Colonic mucosa (tissue), 4 donors: ENCODE measurements at places on chromosomes 4 and X. TPM values are rescaled to one million over a fixed set of nuclear protein-coding genes. Genes with fewer than 3 reads are reported as not detected.

DNA sequence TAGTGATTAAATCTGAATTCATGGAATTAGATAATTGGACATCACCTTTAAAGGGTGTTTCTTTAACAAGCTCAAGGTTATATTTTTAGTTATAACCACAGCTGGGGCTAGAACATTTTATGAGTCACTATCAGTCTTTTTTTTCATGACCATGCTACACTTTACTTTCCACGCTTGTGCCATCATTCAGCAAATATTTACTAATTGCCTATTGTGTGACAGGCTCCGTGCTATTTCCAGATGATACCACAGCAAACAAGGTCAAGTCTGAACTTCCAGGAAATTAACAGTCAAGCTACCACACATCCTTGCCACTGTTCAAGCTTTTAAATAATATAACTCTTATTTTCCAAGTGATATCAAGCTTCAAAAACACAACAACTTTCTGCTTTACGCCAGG lies 16.5 kb downstream of the SPANXN3 start:
- no peak overlapping the region for H3K27ac ChIP-seq
- no peaks in the 10 kb centered on the region for H3K36me3 ChIP-seq
- no peaks in the 10 kb centered on the region for H3K27me3 ChIP-seq

Gene SMAD1
- total RNA-seq = 40.4 TPM

DNA sequence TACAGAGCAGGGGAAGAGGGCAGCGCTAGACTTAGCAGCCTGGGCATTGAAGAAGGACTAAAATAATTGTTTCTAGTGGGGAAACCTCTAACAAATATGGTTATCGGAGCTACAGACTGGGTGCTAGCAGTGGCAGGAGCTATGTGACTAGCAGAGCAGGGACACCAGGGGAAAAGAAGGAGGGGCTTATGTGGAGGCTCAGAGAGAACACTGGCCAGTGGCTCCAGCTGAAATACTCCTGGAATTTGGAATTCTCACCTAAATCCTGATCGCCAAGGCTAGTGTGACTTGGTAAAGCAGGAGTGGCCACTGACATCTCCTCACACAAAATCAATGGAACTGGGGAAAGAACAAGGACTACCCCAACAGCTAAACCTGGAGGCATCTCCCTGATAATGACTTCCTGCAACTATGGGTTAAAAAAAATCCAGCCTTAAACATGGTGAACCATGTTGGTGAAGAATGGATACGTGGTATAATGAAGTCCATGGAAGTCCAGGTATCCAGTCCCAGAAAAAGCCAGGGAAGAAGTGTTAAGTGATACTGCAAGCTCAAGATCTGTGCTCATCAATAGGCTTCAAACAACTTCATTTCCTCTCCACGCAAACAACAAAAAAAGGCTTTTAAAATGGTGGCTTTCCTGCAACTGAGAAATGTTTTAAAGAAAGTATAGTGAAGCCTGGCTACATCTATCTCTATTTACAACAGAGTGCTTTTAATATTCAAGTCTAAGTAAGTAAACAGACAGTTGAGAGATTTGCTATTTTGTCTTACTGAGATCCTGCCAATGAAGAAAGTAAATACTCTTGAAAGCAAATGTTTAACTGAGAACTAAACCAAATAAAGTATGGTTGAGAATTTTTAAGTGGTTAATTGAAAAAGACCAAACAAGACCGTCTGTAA lies 1.8 kb downstream of the TAPT1 start:
- peak overlapping the region; percentile 0 for H3K27ac ChIP-seq
- H3K4me1 ChIP-seq = peaks cover 18% of the 10 kb centered on the region

GRCh38 chr4:98663226-98664006 lies 5.0 kb upstream of the TSPAN5 start:
- H3K4me3 ChIP-seq = no peak overlapping the region
- no peaks in the 10 kb centered on the region for H3K27me3 ChIP-seq
- DNase-seq = no peak
- H3K27ac ChIP-seq = peak overlapping the region; percentile 54
- H3K36me3 ChIP-seq = no peaks in the 10 kb centered on the region
- H3K4me1 ChIP-seq = no peaks in the 10 kb centered on the region

DNA sequence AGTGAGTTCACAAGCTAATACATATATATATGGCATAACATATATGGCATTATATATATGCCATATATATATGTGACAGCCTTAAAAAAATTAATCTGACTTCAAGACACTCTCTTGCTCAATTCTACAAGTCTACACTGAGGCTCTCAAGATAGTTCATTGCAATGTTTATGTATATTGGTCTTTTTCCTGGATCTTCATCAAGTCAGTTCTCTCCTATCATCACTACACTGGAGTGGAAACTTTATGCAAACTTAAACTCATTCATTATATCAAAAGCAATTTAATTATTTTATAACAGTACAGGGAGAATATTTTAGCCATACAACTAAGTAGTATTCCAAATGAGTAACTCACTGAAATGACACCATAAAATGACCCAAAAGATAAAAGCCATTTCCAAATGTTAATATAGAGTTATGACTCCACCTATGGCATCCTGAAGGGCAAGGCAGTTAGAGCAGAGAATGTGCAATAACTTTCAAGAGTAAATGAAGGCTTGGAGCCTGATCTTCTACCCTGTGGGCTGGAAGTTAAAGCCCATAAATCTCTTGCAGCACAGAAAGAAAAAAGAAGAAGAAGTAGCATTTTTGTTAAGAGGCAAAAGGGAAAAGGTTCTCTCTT lies 176.3 kb upstream of the SLIT2 start:
- H3K4me3 ChIP-seq = no peak overlapping the region
- H3K27ac ChIP-seq = no peak overlapping the region
- H3K27me3 ChIP-seq = no peaks in the 10 kb centered on the region
- no peaks in the 10 kb centered on the region for H3K4me1 ChIP-seq
- H3K36me3 ChIP-seq = no peaks in the 10 kb centered on the region
- DNase-seq = no peak
